ENCODE measurements at places on chromosomes 4 and X.

- no peak for DNase-seq
Observed at GRCh38 chr4:17630228-17630627, 15.8 kb downstream of the MED28 start.

- DNase-seq, result no peak
Observed at GRCh38 chr4:162229670-162230069, 65.9 kb upstream of the FSTL5 start.

- DNase-seq, result no peak
Observed at GRCh38 chr4:19924761-19925160, 326.9 kb upstream of the SLIT2 start.

GRCh38 chr4:175252642-175253041 lies 334.5 kb downstream of the ADAM29 start:
- no peak for DNase-seq

GRCh38 chrX:92270936-92271855 lies 492.0 kb downstream of the PCDH11X start:
- DNase-seq, result no peak

GRCh38 chrX:84363663-84364062 lies 138.6 kb downstream of the HDX start:
- DNase-seq, result no peak

GRCh38 chrX:154698630-154699248 lies 45.4 kb upstream of the CTAG2 start:
- no peak for DNase-seq

Data from DMS 273 treated with DMSO at 0.1 percent for 48 hours (cell line).